ENCODE measurements at places on chromosomes 3 and 15.

DNA sequence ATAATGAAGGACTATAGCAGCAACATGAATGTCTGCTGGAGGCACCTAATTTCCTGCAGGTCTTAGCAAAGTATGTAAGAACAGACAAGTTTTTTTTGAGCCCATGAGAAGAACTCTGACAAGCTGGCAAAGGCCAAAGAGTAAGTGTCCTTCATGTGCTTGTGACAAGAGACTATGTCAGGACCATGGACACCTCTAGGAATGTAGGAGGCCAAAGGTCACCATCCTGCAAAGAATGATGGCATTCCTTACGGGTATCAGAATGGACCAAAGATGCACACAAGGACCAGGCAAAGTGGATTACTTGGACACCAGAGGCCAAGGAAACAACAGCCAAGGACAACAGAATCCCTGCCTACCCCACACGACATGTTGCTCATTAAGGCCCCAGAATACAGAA lies 858.5 kb upstream of the CFAP20DC start:
- no peak for DNase-seq

DNA sequence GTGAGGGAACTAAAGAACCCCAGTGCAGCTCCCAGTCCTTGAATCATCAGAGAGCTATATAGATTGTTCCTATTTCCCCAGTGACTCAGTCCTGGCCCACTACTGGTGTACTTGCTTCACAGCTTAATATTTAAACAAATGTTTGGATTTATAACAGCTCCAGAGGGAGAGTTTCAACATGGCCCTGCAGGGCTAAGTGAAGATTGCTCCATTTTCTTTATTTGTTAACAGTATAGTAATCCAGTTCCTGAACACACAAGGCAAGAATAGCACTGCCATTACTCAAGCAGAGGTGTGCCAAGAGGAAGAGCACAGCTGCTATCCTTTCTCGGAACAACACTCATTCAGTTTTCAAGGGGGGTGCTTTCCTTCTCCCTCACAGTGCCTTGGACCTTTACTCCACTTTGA lies 6.5 kb downstream of the SQOR start:
- peak; percentile 99 for DNase-seq

DNA sequence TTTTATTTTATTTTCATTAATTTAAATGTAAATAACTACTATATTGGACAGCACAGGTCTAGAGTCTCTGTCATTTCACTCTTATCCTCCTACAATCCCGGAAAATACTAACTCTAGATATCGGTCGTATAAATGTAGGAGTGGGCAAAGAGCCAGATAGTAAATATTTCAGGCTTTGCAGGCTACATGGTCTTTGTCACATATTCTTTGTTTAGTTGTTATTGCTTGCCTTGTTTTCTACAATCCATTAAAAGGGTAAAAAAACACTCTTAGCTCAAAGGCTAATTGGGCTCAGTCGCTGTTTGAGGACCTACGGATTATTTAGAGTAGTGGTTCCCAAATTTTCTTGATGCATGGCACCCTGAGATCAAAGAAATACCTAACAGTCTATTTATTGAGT lies 1.7 kb downstream of the KNL1 start:
- no peak for DNase-seq

GRCh38 chr3:53170325-53171063 lies 9.5 kb downstream of the PRKCD start:
- DNase-seq, result no peak

DNA sequence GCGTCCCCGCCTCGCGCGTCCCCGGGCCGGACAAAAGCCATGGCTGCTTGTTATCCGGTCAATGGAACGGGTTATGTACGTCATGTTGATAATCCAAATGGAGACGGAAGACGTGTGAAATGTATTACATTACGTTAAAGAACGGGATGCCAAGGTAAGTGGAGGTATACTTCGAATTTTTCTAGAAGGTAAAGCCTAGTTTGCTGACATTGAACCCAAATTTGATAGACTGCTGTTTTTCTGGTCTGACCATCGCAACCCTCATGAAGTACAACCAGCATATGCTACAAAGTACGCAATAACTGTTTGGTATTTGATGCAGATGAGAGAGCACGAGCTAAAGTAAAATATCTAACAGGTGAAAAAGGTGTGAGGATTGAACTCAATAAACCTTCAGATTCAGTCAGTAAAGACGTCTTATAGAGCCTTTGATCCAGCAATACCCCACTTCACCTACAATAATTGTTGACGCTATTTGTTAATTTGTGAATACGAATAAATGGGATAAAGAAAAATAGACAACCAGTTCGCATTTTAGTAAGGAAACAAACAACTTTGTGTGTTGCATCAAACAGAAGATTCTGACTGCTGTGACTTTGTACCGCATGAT lies 19.8 kb downstream of the WDR73 start:
- DNase-seq, result no peak

DNA sequence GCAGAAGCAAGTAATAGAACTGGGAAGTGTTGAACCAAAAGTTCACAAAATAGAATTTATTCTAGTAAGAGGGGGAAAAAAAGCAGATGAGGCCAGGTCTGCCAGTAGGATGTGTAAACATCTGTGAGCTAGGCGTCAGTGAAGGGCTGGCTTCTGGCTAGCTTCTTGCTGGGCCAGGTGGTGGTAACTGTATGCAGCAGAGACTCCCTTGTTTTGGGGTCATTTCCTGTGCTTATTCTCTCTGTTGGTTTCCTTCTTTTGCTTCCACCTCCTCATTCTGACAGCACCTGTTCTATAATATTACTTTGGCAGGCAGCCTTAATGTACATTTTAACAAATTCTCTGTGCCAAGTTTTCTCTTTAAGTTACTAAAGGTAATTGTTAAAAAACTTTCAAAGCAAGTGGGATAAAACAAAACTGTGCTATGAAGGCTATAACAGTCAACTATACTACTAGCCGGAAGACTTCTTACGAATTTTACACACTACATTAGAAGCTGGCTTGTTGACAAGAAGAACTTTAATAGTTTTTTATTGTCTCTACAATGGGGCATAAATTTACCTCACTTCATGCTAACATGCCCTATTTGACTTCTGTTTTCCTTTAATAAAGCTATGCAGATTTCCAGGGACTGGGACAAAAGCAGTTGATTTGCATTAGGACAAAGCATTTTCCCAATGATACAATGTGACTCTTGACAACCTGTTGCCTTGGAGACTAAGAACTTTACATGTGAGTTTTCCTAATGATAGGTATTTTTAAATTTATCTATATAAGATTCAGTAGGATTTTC lies 318.8 kb upstream of the NAALADL2 start:
- no peak for DNase-seq

- no peak for DNase-seq
These were observed 781.2 kb downstream of the ROBO1 start for GRCh38 chr3:78986416-78987101.

DNA sequence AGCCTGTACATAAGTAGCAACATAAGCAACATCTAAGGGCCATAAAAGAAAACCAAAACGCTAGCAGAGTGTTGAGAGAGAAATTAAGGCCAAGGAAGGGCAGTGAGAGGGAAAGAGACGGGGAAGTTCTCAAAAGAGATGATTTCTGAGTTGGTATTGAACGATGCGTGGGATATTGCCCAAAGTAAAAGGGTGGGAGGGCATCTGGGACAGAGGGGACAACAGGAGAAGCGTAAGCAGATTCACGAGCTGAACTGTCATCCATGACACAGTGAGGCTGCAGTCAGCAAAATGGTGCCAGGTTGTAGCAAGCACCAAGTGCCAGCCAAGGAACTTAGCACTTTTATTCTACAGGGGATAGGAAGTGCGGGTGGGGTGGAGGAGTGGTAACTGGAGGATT lies 11.8 kb downstream of the NCEH1 start:
- no peak for DNase-seq

DNA sequence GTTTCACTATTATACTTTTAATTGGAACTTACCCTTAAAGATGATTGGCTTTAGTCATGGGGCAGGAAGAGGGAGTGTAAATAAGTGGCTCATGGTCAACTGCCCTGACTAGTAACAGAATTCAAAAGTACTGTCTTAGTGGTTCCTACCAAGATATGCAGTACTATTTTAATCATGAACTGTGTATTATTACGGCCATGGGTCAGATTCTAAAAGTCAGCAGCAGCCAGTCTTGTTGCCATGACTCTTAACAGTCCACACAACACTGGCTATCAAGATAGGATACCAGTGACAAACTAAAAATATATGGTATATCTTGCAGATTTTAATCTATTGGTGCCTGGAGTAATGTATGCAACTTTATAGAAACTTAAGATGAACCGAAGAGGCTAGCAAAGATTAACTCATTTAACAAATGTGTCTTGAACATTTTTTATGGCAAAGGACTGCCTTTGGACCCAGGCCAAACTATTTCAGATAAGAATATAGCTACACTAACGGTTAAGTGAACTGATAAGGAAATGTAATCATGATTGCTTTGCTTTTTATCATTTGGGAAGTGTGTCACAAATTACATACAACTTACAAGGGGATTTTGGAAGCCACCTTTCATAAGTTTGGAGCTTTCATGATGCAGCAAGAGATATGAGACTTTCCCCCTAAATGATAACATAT lies 163.7 kb downstream of the TCF12 start:
- no peak for DNase-seq

DNA sequence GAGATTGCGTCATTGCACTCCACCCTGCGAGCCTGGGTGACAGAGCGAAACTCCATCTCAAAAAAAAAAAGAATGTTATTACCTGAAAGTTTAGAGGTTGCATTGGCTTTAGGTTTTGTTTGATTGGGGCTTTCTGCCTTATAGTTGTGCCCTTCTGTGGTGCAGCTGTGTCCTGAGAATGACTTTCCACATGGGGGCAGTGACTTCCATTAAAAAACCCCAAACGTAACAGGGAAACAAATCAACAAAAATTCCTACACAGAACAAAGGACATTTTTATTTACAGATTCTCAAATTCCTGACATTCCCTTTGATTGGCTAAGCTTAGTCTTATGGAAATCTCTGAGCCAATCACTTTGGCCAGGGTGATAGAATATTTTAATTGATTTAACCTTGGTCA lies 154.1 kb upstream of the GPR149 start:
- DNase-seq, result peak; percentile 7

DNA sequence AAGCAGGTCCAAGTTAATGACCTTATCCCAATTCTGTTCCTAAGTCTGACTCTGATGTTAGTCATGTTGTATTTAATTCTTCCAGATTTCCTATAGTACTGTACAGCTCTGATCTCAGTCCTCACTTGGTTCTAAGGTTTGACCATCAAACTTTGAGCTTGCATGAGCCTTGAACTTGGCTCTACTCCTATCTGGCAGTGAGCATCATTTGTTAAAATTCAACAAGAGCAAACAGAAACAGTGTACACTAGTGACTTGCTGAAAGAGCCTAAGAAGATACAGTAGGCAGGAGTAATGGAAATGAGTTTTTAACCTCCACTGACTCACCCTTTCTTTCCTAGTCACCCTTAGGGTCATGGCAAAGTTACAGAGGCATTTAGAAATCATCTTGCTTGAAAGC lies 451.1 kb upstream of the TPRG1 start:
- DNase-seq, result peak; percentile 71

Measured in HCEC 1CT (cell line).